ENCODE measurements at places on chromosomes 2 and 18. TPM values are rescaled to one million over a fixed set of nuclear protein-coding genes. Genes with fewer than 3 reads are reported as not detected.
A peak's percentile ranks its signal among the peaks of the same experiment; 100 is the strongest.

GRCh38 chr18:63283305-63284094 is 36.1 kb downstream of the BCL2 start:
- no peak for DNase-seq

DNA sequence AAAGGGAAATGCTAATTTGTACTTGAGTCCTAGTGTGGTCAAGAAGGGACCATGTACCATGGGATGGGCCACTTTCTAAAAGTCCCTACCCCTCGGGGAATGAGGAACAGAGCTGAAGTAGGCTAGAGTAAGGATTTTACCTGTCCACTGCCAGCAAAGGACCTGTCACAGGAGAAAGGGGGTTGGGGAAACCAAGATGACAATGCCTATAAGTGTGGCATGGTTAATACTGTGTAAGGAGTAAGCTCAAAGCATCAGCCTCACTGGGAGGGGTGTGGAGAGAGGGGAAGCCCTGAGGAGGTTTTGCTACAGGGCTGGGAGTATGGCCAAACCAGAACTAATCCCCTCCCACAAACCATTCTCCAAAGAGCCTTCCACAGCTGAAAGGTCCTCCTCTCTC is 15.8 kb downstream of the GKN2 start:
- peak; percentile 20 for DNase-seq

- DNase-seq, result peak; percentile 35
Observed at GRCh38 chr2:64104933-64105332, 39.3 kb downstream of the PELI1 start.

GRCh38 chr2:18856765-18857164 is 267.4 kb upstream of the NT5C1B start:
- no peak for DNase-seq

GRCh38 chr2:241869087-241869961 is at the start of gene RTP5:
RTP5 (plus strand) TSS chr2:241869729; CDS start chr2:241869757, 28 bp downstream.
- DNase-seq, result no peak

KIAA2012 gene
- total RNA-seq, result not detected

GLI2 gene
- total RNA-seq, result 42.9 TPM

BAZ2B gene
- 69.8 TPM for total RNA-seq

Measured in astrocyte (in vitro differentiated cells and primary cell).